GOT3 (cell line): ENCODE measurements at places on chromosomes 3 and 15.

- DNase-seq = no peak
These were observed 68.7 kb downstream of the SRGAP3 start for GRCh38 chr3:9180764-9181117.

DNA sequence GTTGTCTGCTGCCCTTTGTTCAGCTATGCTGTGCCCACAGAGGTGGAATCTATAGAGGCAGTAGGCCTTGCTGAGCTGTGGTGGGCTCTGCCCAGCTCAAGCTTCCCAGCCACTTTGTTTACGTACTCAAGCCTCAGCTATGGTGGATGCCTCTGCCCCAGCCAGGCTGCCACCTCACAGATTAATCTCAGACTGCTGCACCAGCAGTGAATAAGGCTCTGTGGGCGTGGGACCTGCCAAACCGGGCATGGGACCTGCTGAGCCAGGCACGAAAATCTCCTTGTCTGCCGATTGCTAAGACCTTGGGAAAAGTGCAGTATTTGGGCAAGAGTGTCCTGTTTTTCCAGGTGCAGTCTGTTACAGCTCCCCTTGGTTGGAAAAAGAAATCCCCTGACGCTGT is 26.8 kb downstream of the SLITRK3 start:
- DNase-seq = no peak

GRCh38 chr15:72285927-72286516 is 13.7 kb upstream of the PARP6 start:
- no peak for DNase-seq

DNA sequence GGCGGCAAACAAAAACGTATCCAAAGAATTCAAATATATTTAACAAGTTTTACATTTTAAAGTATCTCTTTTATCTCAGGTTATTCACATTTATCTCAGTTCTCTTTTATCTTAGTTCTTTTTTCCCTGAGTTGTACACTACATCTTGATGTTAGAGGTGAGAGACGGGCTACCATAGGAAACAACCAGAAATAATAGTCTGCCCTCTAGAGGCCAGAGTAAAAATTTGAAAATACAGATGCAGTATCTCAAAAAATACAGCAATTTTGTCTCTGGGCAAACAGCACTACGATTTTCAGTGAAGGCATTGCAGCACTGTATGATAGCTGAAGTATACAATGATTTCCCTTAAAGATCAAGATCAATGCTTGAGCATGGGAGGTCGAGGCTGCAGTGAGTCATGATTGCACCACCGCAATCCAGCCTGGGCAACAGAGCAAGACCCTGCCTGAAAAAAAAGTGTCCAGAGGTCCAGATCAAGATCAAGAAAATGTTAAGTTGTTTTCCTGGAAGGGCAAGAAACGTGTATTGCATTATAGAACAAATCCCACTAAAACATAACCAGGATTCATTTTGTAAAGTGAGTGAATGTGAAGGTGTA is 82.6 kb upstream of the ATP11B start:
- DNase-seq = no peak

DNA sequence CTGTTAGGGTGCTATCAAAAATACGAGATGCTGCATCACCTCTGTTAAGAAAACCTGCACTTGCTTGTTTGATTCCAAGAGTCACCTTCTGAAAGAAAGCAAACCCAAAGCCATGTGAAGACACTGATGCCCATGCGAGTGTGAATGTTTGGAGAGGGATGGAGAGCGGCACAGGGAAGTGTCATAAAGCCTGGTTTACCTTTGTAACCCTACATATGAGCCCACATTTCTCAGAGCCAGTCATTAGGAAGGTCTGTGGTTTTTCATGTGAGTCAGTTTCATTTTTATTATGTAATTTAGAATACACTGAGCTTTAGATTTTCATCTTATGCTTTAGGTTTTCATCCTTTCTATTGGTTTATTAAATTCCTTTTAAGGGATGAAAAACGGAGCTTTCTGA is 896.8 kb downstream of the ROBO1 start:
- no peak for DNase-seq

GRCh38 chr3:183193762-183194689 is 31.5 kb upstream of the LAMP3 start:
- DNase-seq = no peak

GRCh38 chr15:76185716-76186115 is 125.6 kb downstream of the ETFA start:
- DNase-seq = peak; percentile 35

DNA sequence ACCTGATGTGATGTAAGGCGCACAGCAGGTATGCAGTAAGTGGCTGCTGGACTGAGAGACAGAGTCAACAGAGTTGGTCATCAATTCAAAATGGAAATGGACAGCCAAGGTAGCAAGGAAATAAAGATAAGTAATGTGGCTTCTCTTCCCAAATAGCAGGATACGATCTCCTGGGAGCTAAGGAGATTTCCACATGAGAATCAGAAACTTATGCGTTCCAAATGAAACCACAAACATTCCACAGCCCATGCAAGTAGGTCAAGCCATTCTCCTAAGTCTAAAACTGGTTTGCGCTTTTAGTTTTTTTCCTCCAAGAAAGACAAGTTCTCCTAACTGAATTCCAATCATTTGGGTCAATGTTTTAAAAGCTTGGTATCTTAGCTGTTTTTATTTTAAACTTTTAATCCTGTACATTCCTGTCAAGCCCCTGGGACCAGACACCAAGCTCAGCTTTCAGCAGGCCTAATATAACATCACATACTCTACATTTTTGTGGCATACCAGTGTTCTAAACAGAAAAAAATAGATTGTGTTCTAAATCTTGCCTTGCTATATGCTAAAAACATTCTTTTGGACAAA is 73.7 kb upstream of the TSPAN3 start:
- peak; percentile 8 for DNase-seq

- DNase-seq = no peak
These were observed 617.0 kb downstream of the PYDC2 start for GRCh38 chr3:192077795-192078497.

DNA sequence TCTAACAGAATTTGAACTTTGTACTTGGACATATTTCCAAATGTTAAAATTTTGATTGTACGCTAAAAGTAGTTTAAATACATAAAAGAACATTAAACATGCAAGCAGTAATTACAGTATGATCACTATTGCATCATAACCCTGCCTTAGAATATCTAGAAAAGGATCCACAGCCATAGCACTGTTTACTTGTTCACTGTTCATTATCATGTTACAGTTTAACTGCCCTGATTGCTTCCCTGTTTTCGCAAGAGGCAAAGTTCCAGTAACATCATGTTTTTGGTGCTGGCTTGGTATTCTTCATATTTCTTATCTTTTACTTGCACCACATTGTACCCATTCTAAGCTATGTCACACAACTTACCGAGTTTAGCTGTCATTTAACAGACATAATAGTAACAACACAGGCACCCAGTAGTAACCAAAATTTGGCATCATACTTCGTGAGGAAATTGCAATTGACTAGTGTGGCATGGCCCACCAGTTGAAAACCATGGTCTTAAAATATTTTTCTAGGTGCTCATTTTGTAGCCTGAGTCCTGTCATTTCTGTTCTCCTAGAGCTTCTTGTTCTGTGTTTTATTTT is 13.3 kb upstream of the TMEM87A start:
- no peak for DNase-seq

DNA sequence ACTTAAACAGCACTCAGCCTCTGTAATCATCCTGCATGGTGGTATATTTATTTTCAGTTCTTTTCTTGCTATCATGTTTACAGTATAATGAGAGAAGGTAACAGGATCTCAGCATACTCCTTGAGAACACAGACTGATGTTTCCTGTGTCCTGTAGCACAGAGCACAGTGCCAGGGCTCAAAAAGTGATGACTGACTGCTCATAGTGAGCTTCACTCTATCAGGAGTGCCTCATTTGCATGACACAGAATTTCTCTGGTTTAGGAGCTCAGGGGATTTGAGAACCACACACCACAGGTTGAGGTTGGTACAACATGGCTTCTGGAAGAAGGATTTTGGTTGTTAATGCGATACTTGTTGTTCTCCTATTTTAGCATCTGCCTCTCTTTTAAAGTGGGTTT is 68.5 kb upstream of the SLC2A2 start:
- no peak for DNase-seq

DNA sequence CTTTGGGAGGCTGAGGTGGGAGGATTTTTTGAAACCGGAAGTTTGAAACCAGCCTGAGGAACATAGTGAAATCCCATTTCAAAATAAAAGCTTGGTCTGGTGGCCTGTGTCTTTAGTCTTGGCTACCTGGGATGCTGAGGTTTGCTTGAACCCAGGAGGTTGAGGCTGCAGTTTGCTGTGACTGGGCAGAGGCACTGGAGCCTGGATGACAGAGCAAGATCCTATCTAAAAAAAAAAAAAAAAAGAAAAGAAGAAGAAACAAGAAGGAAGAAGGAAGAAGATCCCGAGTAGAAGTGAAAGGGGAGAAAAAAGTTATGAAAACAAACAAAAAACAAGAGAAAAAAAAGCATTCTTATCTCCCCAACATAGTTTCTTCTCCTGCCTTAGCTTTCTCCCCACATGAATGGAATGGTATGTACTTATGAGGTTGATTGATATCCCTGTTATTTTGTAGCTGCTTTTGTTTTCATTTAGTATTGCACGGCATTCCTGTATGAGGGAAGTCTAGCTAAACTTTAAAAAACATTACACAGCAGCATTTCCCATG is 42.4 kb downstream of the TMEM40 start:
- DNase-seq = no peak

GRCh38 chr15:29070471-29071231 is 184.9 kb downstream of the APBA2 start:
- no peak for DNase-seq

- no peak for DNase-seq
These were observed 43.2 kb downstream of the LRRFIP2 start for GRCh38 chr3:37130984-37131859.

- DNase-seq = no peak
These were observed 290.7 kb upstream of the CTNNB1 start for GRCh38 chr3:40908612-40909011.

GRCh38 chr15:91553196-91553854 is 300.2 kb upstream of the SLCO3A1 start:
- DNase-seq = no peak

GRCh38 chr15:51325167-51325566 is 13.2 kb downstream of the CYP19A1 start:
- no peak for DNase-seq
